Activated effector memory CD4-positive, alpha-beta T cell treated with anti-CD3 and anti-CD28 coated beads, Interleukin-2, amount 50 U/mL, for 16 hours (primary cell): ENCODE measurements at places on chromosomes 1 and 21.
A peak's percentile ranks its signal among the peaks of the same experiment; 100 is the strongest.

- DNase-seq: peak; percentile 85
Measured at GRCh38 chr1:114979278-114979891, 50.2 kb upstream of the TSHB start.

- DNase-seq: peak; percentile 30
Measured at GRCh38 chr1:25869909-25870606, 5.5 kb downstream of the PAQR7 start.

DNA sequence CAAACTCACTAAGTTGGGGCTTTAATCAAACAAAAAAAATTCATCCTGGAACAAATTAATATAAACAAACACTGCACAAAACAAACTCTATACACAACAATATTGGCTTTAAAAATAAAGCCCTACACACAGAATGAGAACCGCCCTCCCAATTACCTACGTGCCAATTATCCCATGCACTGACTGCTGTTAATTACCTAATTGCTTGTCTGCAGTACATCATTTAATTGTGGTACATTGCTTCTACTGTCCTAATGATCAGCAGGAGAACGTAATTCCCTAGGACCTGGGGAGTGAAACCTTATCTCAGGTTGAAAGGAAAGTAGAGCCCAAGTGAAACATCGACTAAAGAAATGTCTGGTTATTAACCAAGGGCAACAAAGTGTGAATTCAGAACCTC, 364.5 kb downstream of the KCNH1 start:
- no peak for DNase-seq

GRCh38 chr21:38455403-38455802, 42.9 kb downstream of the ERG start:
- no peak for DNase-seq

DNA sequence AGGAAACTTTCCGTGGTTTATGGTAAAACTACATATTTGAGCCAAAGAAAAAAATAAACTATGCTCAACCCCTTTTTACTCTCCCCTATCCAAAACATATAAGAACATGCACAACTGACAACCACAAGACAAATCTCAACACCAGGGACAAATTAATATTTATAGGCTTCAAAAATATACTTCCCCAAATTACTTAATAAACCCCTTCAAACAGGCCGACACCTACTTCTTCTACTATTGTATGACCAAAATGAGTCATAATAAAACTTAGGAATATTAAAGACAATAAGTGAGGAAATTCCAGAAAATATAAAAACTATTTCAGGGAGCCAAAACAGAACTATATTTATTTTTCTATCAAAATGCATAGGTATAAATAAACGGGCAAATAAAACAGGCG, 71.5 kb downstream of the TGFBR3 start:
- DNase-seq: no peak

DNA sequence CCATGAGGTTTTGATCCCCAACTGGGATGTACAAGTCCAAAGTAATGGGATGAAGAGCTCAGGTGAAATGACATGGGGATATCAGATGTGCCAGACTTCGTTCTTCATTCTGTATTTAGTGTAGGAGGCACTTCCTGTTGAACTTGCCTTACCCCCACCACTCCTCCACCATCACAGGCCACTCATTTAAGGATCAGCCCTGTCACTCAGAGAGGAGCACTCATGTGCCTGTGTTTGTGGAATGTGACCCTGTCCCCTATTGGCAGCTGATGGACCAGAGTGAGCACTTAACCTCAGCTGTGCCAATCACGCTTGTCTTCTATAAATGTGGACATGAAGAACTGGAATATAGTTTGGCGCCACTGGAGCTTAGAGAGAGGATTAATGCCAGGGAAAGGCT, 91.4 kb upstream of the CTTNBP2NL start:
- no peak for DNase-seq

DNA sequence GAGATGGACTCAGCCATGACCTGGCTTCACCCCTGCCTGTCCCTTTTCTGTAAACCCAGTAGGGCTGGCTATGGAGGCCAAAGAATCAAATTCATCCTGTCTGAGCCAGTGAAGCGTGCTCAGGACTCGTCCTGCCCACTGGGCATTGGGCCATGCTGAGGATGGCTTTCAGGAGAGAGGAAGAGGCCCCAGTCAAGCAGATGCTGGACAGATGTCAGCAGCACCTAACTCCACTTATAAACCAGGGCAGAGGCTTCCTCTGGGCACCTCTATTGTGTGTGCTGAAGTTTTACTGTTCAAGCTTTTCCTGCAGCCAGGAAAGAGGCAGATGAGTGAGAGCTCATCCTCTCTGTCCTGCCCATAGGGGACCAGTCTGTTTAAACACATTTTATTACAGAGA, 97.4 kb upstream of the GCLM start:
- DNase-seq: no peak

DNA sequence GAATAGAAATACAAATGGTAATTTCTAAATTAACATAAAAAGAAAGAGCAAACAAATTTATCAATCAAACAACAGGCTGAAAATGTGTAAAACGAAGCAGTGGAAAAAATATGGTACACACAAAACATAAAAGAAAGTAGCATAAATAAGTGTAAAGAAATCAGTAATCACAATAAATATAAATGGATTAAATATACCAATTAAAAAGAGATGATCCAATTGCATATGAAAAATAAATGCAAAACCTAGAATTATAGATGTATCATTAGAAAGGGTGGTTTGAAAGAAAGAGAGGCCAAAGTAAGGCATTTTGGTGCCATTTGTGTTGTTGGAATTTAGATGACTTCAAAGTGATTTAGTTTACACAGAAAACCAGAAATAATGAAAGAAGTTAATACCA, 202.2 kb downstream of the PTBP2 start:
- DNase-seq: no peak

DNA sequence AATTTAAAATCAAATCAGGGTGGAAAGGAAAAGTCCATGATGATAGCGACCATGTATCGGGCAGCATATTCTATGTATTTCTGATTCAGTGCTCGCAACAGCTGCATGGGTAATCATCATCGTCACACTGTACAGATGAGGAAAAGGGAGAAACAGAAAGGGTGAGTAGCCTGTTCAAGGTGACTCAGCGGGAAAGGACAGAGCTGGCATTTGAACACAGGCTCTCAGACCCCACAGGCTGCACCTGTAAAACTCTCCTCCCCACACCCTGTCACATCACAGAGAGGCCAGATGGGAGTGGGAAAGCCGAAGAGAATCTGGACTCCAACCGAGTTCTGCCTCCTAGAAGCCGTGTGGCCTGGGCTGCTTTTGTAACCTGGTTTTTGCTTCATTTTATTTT, 14.0 kb downstream of the RUNX1 start:
- no peak for DNase-seq

DNA sequence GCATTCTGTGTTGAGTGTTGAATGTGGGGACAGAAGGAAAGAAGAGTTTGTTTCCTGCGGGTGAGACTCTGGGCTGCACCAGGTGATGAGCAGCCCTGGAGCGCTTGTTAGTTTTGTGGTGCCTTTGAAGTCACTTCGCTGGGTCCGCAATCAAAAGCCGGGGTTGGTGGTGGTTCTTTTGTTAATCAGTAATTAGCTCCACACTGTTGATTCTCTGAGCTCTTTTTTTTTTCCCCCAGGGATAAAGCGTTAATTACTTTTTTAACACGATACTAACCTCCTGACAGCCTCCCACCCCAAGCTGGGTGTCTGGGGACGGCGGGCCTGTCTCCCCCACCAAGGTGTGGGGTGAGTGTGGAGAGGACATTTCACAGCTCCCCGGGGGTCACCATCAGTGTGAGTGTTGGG, 56.6 kb downstream of the AGPAT3 start:
- peak; percentile 71 for DNase-seq

DNA sequence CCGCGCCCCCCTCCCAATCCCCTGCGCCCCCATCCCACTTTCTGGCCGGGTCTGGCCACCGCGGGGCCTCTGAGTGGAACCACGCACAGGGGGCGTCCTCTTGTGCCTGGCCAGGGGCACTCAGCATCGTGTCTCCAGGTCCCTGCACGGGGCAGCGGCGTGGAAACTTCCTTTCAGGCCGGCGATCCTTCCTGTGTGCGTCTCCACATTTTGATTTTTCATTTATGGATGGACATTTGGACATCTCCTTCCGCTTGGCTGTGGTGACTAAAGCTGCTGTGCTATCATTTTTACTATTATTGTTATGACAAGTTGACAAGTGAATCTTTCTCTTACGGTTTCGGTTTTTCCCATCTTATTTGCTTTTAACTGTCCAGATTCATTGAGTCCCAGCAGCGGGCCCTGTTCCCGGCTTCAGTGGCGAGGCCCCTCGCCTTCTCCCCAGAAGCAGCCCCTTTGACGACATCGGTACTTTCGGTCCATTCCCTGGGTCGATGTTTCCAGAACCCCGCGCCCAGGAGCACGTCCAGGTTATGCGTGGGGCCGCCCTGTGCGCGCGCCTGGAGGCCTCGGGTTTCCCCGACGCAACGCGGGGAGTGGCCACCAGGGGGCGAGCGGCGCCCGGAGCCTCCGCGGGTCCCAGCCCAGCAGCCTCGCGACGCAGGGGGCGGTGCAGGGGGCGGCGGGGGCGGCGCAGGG, 12.4 kb upstream of the SLC19A1 start:
- peak; percentile 96 for DNase-seq

- DNase-seq: no peak
Measured at GRCh38 chr1:195019385-195019784, 1588.9 kb downstream of the KCNT2 start.

DNA sequence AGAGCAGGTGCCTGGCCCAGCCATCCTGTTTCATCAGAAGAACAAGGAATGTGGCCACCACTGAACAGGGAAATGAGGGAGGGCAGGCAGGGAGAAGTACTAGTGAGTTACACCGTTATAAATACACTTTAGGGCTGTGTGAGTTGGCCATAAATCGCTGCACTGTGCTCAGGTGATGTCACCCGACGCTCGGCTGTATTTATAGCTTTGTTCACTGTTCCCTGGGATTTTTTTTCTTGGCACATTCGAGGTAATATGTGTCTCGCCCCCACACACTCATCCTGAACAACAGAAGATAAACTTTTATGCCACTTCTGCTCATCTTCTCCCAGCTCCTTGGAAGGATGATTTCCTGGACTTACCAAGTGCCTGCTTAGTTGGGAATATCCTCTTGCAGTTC, 9.0 kb upstream of the KIRREL1 start:
- no peak for DNase-seq

DNA sequence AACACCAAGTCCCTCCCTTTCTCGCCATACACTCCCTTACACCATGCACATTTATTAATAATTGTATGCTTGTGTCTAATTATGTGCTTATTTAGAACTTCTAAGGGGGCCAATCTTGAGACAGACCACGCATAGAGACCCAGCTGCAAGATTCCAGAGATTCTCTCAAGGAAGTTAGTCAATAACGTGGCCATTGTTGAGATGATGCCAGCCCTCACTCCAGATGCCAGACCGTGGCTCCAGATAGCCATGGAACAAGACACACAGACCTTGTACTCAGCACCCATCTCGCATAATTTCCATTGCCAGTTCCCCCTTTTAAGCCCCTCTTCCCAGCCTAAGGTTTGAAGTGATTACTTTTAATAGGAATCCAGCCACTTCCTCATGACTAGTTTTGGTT, 62.4 kb downstream of the DIRAS3 start:
- DNase-seq: no peak

DNA sequence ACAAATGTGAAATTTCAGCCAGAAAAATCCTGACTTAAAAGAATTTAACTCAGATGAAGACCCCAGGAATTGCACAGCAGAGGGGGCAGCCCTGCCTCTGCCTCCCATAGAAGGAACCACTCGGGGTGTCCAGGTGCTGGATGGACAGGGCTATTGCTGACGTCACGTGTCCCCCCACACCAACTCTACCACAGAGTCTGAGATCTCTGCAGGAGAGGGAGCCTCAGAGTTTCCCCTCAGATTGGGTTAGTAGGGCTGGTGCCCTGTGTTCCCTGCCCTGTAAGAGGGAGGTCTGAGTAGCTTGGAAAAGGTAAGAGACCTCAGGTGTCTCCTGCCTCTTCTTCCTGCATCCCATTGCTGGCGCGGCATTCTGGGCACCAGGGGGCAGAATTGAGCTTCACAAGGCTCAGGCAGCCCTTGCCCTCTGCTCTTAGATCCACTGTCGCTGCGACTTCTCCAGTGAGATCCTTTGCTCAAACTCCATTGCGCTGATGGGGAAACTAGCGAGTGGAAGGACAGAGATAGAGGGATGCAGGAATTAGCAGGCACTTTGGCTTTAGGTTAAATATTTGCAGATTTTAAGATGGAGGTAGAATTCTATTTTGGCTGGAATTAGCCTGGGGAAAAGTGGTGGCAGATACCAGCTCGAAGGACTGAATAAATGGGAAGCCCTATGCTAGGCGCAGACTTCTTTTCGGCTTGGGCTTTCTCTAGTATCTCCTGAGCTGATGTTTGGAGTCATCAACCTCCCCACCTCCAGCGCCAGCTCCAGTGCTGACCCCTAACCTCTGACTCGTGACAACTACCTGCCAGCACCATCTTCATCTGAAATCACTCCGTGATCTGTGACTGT, 42.8 kb upstream of the DMBX1 start:
- DNase-seq: peak; percentile 90

DNA sequence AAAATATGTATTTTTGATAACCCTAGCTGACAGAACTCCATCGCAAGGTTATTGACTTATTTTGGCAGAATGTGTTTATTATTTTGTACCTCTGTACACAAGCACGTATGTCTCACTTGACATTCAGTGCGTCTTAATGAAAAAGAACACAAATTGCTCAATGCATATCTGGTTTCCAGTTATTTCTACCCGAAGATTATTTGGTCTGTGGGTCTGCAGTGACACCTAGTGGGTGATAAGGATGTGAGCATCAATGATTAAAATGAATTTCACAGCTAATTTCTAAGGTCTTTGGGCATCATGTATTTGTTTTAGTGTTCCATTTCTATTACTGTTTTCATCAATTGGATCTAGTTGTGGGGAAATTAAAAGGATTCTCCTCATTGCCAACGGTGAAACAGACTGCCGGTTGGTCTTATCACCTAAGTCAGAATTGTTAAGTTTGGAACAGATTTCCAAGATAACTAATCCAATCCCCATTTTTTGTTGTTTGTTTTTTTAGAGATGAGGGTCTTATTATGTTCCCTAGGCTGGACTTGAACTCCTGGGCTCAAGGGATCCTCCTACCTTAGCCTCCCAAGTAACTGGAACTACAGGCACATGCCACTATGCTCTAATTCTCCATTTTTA, 13.9 kb downstream of the DDX20 start:
- peak; percentile 67 for DNase-seq

- no peak for DNase-seq
Measured at GRCh38 chr1:29234471-29234870, 1.9 kb upstream of the PTPRU start.

- DNase-seq: no peak
Measured at GRCh38 chr1:13586001-13586400, 2.4 kb downstream of the PDPN start.
